CD4-positive, alpha-beta T cell treated with Interferon alpha-2 for 1 hour (primary cell): ENCODE measurements at places on chromosomes 6 and 20.

DNA sequence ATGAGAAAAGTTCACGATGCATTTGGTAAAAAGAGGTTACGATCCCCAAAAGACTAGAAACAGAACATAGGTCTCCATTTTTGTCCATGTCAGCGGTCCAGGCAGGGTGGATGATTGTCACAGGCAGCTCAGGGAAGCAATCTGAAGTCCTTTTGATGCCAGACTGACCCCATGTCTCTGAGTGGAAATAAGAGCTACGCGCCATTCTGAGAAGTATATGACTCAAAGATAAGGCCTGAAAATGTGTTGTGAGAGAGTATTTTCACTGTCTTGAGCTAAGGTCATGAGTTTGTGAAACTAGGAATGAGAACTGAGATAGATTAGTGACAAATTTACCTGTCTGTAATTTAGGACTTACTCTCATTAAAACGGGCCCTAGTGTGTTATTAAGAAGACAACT is 69.5 kb downstream of the LYRM4 start:
- no peak for DNase-seq

- DNase-seq = no peak
Observed at GRCh38 chr6:2021713-2022125, 223.7 kb downstream of the GMDS start.

- DNase-seq = no peak
Observed at GRCh38 chr20:49112596-49113274, 66.6 kb downstream of the CSE1L start.

DNA sequence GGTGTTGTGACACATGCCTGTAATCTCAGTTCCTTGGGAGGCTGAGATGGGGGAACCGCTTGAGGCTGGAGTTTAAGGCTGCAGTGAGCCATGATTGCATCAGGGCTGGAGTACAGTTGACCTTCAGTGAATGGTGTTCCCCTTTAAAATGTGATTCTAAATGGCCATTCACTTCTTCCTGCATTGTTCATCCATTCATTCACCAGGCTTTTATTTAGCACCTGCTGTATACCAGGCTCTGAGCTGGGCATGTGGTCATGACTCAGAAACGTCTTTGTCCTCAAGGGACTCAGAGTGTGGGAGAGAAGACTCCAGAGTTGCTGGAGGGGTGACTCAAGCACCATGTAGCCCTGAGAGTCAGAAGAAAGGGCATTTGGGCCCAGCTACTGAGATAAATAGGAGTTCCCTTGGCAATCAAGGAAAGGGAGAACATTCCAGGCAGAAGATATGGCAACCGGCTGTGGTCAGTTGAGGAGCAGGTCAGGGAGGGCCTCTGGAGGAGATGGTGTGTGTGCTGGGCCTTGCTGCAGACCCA is 101.1 kb downstream of the DLGAP4 start:
- DNase-seq = no peak

DNA sequence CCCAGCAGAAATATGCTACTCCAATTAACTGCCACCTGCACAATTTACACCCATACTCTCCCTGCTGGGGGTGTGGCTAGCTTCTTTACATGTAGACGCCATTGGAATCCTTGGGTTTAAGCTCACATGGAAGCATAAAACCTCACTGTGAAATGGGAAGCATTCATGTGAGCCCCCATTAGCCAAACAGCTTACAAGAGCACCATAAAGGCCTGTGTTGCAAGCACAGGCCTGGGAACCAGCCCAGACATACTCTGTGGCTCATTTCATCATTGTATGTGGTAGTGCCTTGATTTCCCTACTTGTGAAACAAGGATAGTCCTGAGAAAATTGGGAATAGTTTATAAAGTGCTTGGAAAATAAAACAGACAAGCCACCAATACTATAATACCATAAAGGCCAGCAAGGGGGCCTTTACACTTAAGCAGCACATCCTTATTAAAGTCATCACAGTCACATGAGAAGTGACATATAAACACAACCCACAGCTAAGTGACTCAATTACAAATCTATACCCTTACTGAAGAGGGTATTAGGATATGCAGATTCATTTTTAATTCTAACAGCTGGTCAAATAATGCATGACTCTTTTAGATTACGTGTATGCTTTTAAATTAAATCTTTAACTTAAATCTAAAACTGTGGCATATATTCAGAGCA is 6.8 kb downstream of the ADNP start:
- no peak for DNase-seq

GRCh38 chr6:80468398-80468797 is 361.9 kb downstream of the BCKDHB start:
- DNase-seq = no peak

DNA sequence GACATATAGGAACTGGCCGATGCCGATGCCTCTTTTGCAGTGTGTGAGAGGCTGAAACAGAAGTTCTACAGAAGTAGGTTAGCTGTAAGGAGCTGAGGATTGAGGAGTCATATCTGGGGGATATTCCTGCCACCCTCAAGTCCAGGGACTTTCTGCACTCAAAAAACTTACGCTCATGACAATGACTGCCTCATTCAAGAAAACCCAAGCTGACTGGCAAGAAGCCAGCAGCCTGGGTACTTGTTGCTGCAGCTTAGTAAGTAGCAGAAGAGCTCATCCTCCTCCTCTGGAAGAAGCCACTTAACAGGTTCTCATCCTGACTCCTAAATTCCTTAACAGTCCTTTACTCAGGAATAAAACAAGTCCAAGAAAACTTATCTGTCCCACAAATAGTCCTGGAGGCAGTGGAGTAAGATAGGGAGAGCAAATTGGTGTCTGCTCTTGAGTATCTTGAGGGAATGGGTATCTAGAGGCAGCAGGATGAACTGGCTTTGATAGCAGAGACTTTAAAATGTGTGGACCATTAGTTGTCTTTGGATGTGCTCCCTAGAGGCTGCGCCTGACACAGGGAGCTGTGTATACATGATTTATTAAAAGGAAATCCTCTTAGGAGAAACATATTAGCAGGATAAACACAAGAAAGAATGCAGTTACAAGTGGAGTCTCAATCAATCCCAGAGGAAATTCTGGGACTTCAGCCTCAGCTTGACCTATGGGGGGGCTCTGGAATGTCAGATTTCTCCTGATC is 7.4 kb downstream of the CALHM5 start:
- DNase-seq = no peak

DNA sequence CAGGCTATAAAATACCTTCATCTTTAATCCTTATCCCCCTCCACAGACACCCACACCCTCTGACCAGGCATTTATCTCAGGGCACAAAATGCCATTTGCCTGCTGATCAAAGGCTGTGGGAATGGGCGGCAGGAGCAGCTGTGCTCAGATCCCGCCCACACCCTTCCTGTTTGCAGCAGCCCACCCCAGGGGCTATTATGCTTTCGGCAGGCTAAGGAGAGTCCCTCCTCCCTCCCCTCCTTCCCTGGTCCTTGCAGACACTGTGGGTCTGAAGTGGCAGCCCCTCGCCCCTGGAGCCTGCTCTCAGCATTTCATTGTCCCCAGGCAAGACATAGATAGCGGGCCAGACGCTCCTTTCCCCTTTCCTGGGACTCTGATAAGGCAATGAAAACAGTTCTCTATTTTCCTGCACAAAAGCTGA is 220.8 kb upstream of the HEY2 start:
- no peak for DNase-seq

GRCh38 chr6:44828780-44829179 is 441.3 kb downstream of the CDC5L start:
- DNase-seq = no peak

DNA sequence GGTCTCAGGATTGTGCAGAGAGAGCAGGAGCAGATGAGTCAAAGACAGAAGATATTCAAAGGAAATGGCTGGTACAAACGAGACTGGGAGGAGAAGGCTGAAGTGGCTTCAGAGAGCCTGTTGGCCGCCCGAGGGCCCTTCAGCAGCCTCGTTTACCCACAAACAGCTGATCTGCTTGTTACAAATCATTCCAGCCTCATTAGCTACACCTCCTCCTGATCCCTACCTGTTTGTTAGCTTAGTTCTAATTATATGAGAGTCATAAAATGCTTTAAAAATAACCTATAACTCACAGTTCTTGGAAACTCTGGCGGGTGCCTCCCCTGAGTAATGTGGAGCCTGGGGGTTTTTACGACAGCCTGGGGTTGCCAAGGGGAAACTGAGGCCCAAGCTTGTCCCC is 12.6 kb downstream of the GLP1R start:
- no peak for DNase-seq

GRCh38 chr20:63175038-63175895 is 40.7 kb downstream of the YTHDF1 start:
- no peak for DNase-seq

DNA sequence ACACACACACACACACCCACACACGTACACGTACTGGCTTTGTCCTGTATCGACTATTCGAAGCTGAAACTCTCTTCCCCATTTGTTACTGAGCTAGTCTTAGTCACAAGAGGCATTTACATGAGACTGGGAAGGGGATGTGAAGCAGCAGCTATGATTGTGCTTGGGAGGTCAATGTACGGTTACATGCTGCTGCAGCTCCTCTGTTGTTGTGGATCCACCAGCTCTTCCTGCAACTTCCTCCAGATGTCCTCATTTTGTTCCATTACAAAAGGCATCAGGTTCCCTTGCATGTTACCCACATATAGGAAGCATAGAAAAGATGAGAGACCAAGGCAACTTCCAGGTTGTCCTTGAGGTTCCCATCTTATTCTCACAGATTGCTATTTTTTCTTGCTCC is 612.4 kb upstream of the IMPG1 start:
- DNase-seq = no peak

GRCh38 chr6:47376930-47377329 is 67.2 kb upstream of the TNFRSF21 start:
- no peak for DNase-seq

GRCh38 chr6:169097381-169097959 is 156.2 kb downstream of the THBS2 start:
- DNase-seq = no peak
